ENCODE measurements at places on chromosomes 6 and 20. TPM values are rescaled to one million over a fixed set of nuclear protein-coding genes. Genes with fewer than 3 reads are reported as not detected.

- DNase-seq, result no peak
Measured at GRCh38 chr20:13461849-13462458, 176.8 kb downstream of the TASP1 start.

- DNase-seq, result peak; percentile 63
Measured at GRCh38 chr20:45817376-45818194, 5.1 kb downstream of the UBE2C start.

DNA sequence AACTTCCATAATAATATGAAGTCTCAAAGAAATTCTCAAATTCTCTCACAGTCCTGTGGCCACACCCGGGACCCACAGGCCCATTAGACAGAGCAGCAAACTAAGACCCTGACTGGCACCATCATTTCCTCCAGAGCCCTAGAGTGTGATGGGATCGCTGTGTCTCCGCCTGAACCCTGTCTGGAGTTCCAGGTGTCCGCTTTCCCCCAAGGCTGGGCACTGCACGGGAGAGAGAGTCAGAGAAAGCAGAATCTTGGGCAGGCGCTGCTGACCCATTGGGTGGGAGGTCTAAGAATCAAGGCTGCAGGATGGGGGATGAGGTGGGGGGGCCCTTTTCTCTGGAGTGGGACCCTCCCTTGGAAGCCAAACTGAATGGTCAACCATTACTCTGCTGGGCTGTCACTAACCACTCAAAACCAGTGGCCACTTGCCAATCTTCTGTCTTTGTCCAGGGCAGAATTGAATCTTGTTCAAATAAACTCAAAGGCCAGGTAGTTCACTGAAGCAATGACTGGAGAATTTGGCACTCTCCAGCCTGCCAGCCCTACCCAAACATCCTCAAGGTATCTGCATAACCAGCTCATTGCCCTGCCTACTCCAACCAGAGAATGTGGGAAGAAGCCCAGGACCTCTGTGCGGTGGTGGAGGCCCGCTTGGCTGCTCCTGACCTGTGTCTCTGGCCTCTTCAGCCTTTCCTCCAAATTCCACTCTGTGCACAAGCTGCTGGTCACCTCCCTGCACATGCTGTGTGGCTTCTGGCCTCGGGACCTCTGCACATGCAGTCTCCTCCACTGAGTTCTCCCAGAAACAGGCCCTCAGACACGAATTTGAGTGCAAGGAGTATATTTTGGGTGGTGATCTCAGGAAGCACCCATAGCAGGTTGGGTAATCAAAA lies 141.1 kb downstream of the CEBPB start:
- no peak for DNase-seq

DNA sequence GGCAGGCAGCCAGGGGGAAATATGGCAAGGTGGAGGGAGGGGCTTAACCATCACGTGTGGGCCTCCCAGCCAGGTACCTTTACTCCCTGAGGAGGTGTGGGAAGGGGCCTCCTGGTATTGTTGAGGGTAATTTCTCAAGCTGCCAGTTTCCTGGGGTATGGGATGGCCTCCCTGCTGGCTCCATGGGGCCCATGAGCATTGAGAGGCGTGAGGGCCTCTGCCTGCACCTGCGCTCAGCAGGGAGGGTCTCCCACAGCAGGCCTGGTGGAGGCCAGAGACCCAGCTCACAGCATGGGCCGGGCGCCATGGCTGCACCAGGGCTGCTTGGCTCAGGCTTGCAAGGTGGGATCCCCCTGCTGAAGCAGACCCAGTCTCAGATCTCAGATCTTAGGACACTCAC lies 113.0 kb downstream of the GRM4 start:
- DNase-seq, result no peak

GRCh38 chr20:51175724-51176123 lies 152.8 kb upstream of the KCNG1 start:
- DNase-seq, result no peak

Gene AK9
- 16.6 TPM for total RNA-seq

Gene QKI
- total RNA-seq, result 145 TPM

DNA sequence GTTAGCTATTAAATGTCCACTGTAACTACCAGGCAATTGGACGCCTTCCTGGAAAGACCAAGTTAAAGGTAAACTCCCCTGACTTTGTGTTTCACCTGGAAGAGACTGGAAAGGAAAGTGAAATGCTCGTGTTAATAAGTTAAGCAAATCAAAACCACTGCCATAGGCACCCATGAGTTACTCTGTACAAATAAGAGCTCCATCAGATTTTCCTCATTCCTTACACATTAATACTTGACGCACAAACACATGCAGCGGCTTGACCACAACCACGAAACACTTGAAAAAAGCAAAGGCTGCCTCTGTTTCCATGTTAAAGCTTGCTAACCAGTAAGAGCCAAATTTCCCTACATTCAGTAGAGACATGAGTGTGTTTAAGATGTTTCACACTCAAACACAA lies 19.8 kb downstream of the GCM1 start:
- no peak for DNase-seq

Gene CLPSL2
- total RNA-seq, result not detected

GRCh38 chr6:134195164-134195906 lies 122.6 kb downstream of the SGK1 start:
- peak; percentile 89 for DNase-seq

GRCh38 chr20:34710861-34711574 lies 6.9 kb downstream of the TP53INP2 start:
- DNase-seq, result no peak

Gene ZNF311
- total RNA-seq, result 1.3 TPM

Gene PEDS1
- total RNA-seq, result 19.9 TPM

DNA sequence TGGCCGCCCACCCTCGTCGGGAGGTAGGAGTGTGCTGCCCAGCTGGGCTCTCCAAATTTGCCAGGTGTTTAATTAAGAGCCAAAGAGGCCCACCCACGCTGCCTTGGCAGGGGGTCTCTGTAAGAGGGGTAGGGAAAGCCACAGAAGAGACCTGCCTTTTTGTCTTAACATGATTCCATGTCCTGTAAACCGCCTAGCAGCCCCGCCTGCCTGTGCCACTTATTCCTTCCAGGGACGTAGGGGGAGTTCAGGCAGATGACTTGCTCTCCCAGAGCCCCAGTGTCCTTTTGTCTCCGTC lies 2.1 kb downstream of the FAM210B start:
- DNase-seq, result no peak

DNA sequence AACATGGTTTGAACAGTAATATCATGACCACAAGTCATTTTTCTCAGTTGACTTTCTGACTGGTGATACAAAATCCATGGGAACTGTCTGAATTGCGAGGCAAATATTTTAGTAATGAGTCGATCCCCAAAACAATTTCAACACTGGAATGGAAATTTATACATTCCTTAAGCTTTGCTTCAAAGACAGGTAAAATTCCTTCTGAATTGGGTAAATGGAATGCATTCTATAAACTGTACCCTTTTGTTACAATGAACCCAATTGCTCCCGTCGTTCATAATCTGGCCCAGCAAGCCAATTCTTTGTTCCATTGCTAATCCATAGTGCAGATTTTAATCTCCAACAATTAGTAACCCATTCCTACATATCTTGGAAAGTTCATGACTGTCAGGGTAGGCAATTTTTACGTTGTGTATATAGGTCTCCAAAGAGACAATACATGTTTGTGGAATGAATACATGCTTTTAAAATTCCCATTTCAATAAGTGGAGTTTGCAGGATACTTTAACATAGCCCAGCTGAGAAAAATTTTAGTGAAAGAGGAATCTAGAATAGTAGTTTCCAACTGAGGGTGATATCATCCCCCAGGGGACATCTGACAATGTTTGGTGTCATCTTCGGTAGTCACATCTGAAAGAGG lies 32.7 kb downstream of the CYP24A1 start:
- peak; percentile 73 for DNase-seq

DNA sequence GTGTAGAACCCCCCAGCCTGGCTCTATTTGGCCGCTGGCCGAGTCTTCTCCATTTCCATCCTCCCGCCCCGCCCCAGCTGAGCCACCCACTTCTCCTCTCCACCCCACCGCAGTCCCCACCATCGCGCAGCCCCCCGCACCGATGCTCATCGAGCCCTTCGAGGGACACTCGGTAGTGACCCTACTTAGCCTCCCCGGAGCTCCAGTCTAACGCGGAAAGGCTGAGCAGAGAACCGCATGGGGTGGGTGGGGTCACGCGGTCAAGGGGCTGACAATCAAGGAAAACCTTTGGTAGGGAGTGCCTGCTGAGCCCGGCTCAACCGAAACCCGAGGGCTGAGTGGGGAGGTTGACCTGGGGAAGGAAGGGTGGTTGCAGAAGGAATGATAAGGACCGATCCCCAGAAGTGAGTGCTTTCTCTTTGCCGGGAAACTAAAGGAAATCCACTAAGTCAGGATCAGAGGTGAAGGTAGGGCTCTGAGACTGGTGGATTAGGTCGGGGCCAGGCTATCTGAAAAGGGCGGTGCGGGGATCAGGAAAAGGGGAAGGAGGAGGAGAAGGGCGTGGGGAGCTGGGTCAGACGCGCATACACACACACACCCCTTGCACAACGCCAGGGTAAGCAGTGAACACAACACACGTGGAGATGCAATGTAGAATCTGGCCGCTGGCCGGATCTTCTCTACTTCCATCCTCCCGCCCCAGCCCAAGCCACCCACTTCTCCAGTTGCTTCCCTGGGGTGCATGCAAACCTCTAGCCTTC lies 49.8 kb downstream of the CPXM1 start:
- DNase-seq, result peak; percentile 45

GRCh38 chr20:62198496-62198895 lies 15.7 kb downstream of the MTG2 start:
- no peak for DNase-seq

Gene LY6G5B
- 4.5 TPM for total RNA-seq

DNA sequence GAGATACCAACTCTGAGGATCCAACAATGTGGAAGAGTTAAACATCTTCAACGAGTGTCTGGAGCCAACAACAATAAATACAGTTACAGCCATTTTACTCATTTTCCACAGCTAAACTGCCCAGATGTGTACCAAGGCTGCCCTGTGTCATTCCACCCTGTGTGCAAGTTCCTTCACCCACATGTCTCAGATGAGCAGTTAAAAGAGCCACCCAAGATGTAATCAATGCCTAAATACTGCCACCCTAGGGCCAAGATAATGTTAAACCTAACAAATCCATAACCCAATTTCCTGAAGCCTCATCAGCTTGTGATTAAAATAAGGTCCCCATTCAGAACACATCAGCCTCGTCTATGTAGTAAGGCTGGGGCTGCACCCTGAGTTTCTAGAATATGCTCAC lies 59.9 kb downstream of the GMDS start:
- no peak for DNase-seq

Gene OTOR
- not detected for total RNA-seq

DNA sequence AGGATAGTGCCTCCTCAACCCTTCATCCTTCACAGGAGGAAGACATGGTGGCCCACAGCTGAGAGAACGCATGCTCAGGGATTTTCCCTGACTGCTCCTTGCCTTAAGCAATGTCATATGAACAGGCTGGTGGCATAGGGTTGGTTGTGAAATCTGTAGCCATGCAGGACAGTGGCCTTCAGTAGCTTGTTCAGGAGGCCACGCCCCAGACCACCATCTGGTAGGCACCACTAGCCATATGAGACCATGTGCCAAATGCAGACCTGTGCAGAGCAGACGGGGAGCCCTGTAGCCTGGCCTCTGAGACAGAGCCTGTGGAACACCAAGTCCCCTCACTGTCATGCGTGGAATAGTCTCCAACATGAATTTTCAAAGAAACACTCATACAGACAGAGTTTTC lies 76.5 kb downstream of the ADTRP start:
- DNase-seq, result no peak

DNA sequence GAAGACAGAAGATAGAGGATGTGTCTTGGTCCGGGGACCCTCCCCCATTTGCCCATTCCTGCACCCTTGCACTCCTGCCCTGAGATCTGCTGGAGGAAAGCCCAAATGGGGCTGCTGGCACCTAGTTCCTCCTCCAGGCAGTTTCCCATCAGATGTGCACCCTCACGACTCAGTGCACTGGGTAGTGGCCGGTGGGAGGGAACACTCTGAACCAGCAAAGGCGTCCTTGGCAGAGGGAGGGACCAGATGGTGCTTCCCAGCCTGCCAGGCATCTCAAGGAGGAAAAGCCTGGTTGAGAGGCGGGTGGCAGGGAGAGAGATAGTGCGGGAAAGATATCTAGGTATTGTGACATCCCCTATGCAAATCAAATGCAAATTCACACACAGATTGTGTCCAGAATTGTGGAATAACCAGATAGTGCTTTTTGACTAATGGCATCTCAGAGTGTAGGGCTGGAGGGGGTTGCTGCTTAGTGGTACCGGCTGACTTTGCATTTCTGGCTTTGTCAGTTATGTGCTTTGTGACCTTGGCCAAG lies 19.5 kb downstream of the TMEM151B start:
- no peak for DNase-seq

DNA sequence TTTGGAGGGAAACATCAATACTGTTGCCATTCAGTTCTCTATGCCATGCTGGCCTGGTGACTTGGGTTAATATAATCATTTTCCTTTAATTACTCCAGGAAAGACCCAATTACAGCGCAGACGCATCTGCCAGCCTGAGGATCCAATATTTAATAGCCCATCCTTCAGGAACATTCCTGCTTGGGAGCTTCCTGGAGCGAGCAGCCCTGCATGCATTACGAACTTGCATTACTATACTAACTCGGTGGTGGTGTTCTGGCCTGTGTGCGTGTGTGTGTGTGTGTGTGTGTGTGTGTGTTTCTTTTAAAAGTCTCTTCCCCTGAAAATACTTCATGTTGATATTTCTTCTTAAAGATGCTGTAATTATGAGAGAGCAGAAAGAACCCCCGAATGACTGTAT lies 26.5 kb downstream of the PMEPA1 start:
- DNase-seq, result no peak

DNA sequence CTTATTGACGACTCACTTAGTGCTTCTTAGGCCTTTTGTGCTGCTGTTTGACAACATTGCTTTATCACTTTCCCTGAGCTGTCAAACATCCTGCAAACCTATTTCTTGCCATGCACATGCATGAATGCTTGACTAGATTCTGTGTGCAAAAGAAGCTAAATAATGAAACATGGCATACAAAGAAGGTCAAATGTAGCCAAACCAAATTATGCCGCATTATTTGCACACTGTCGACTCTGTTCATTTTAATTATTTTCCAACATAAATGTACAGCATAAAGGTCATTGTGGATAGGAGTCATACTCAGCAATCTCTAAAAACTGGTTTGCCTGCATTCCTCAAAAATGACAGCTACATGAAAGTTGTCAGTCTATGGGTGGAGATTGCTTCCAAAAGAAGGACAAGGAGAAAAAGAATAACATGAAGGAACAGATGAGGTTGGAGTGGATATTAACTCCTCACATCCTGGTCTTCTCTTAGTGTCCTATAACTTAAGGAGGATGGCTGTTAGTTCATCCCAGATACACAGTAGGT lies 123.1 kb upstream of the STXBP5 start:
- no peak for DNase-seq

Gene BPIFA2
- total RNA-seq, result not detected

DNA sequence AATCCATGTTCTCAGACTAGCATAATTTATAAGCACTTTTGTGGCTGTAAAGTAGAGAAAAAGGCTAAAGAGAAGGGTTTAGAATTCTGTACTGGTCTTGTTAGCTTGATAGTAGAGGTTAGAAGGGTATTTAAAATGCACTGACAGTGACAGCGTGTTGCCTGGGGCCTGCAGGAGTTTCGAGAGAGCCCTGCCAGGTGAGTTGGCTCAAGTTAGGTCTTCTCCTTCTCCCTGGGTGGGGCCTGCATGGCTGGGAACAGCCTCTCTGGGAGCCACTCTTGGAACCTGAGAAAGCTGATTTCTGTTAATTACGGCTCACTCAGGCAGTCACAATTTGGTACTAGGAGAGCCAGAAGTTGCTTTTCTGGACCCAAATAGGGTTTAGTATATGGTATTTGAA lies 103.7 kb downstream of the ARID1B start:
- no peak for DNase-seq

Measured in fibroblast of the aortic adventitia (primary cell).